ENCODE measurements at places on chromosomes 2 and 18.

DNA sequence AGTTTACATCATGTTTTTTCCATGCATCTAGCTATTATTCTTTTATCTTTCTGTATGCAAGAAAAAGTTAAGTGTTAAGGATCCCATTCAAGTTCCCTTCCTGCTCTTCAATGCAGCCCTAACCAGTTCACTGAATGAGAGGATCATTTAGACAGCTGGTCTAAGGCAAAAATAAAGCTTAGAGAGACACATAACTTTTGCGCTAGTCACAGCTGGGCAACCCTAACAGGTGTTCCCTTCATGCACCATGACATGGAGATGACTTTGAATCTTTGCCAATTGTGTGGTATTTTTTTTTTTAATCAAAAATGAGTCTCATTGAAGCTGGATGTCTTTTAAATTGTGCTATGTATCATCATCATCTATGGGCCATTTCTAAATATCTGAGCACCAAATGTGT is 393.8 kb upstream of the CYRIA start:
- no peak for DNase-seq

- DNase-seq, result no peak
Measured at GRCh38 chr2:176080540-176081375, 3.0 kb downstream of the EVX2 start.

- no peak for DNase-seq
Measured at GRCh38 chr2:122905431-122905830, 1119.7 kb upstream of the CNTNAP5 start.

GRCh38 chr2:30341500-30342267 is 105.4 kb upstream of the LCLAT1 start:
- DNase-seq, result no peak

- peak; percentile 85 for DNase-seq
Measured at GRCh38 chr2:100292022-100292580, 30.2 kb downstream of the LONRF2 start.

DNA sequence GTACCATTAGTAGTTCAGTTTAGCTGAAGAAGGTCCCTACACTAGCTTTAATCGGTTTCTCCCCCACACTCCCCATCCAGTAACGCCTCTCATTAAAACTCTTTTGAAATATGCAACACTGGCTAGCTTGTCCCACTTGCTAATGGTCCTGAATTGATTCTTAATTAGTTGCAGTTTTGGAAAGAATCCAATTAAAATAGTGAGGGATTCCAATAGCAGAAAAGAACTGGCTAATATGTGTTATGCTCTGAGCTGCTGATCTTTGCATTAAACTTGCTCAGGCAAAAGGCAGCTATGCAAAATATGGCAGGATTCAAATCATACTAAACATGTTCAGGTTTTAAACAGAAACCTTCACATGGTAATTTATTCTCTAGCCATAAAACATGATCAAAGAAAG is 252.5 kb upstream of the HNRNPA3 start:
- no peak for DNase-seq

GRCh38 chr2:156427074-156427473 is 9.1 kb upstream of the GPD2 start:
- DNase-seq, result no peak

- no peak for DNase-seq
Measured at GRCh38 chr2:25098670-25099486, 57.0 kb downstream of the EFR3B start.

- peak; percentile 82 for DNase-seq
Measured at GRCh38 chr2:130824492-130825061, 12.1 kb upstream of the ARHGEF4 start.

- DNase-seq, result no peak
Measured at GRCh38 chr2:133837441-133838094, 269.3 kb upstream of the NCKAP5 start.
